Umbilical cord (tissue), 2 donors: ENCODE measurements at places on chromosomes 6 and 20. TPM values are rescaled to one million over a fixed set of nuclear protein-coding genes. Genes with fewer than 3 reads are reported as not detected.

ABHD16B gene
- total RNA-seq: not detected

LRP11 gene
- 21.7 TPM for total RNA-seq

TFB1M gene
- 14.0 TPM for total RNA-seq

DNA sequence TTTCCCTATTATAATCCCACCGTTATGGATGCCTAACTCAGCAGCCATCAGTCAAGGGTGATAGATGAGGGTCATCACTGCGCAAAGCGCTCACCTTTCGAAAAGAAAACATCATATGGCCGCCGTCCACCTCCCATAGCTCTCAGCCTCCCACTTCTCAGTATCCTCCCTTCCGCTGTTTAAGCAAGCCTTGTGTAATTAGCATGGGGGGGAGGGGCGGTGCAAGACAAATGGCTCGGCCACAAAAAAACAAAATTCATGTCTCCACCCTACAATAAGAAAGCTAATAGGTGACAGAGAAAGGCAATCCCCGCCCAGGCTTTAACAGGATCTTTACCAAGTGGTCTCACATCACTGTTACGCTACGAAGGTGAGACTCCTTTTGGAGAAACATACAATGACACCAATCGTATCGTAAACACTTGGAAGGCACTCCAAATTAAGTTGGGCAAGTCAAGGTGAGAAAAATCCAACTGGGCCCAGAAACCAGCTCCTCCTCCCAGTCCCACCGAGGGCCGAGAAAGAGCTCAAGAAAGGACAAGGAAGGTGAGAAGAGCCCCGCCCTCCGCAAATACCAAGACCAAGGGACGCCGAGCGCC is 645 bp downstream of the DDX39B start:
- DNase-seq: no peak

- no peak for DNase-seq
Measured at GRCh38 chr6:119436583-119436982, 87.0 kb upstream of the MAN1A1 start.

DNA sequence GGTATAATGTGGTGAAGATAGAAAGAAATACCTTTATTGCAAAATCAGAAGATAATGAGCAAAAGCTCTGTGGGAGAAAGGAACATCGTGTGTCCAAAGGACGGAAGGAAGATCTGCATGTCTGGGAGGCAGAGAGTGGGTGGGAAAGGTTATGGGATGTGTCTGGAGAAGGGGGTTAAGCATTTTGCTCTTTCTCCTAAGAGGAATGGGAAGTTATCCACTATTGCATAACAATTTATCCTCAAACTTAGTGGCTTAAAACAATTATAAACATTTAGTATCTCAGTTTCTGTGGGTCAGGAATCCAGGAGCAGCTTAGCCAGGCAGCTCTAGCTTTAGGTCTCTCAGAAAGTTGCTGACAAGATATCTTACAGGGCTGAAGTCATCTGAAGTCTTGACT is 229.1 kb upstream of the CITED2 start:
- DNase-seq: peak; percentile 75
